ENCODE measurements at places on chromosomes 11 and 22.

DNA sequence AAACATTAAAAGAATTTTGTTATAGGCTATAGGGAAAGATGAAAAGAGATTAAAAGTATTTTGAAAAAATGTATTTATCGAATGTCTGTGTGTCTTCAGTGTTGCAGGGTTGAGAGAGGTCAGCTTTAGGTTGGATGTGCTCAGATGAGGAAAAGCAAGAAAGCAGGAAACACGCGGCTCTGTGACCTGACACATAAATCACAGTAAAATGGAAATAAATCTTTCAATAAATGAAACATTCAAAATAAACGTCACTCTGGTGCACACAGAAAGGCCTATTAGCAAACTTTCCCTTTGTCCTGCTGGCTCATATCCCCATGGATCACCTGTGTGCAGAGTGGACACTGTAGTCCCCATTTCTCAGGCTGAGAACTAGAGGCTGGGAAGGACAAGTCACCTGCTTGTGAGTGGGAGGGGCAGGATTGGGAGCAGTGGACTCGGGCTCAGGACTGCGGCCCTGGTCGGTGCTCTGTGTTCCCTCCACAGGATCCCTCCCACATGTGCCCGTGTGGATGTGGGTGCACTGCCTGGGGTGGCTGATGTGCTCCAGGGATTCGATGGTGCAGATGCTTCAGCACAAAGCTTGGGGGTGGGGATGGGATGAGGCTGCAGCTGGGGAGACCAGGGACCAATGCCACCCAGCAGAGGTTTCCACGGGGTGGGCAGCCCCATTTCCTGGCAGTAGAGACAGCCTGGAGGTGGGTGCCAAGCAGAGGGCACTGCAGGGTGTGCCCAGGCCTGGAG, 96.0 kb upstream of the IGLL5 start:
- no peak for DNase-seq

DNA sequence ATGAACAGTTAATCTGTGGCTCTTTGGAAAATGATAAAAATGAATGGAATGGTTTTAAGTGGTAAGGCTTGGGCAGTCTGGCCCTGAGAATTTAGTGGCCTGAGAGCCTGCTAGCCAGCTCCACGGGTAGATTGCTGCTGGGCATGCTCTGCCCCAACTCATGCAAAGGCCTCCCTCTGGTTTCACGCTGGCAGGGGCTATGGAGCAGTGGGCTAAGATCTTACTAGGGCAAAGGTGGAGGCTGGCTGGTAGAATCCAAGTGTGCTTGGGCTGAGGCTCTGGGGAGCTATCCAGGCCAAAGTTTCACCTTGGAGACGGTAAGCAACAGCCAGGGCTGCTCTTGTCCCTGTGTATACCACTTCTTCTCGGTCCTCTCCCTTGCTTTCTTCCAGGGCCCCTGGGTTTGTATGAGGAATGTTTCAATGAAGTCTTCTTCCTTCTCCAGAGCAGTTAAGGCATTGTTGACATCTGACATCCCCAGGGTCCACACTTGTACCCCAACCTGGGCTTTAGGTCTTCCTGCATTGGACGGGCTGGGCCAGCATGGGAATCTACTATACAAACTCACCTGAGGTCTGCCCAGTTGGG, 27.4 kb downstream of the UBE2L3 start:
- DNase-seq = peak; percentile 55

GRCh38 chr11:19694796-19695345, 17.8 kb upstream of the NAV2 start:
- no peak for DNase-seq

DNA sequence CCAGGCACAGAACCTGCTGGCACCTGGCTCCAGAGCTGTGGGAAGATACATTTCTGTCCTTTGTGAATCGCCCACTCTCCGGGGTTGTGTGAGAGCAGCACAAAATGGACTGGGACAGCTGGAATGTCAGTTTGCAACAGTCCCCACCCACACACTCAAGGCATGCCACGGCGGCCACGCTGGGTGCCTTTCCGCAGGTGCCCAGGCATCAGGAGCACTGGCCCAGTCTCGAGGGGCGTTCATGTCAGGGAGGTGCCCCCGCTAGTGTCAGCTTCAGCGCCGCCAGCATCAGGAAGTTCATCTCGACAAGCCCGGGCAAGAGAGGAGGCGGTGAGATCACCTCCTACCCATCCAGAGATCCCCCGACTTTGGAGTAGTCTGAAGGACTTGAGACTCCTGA, 2.1 kb downstream of the TP53AIP1 start:
- DNase-seq = no peak

All from astrocyte of the hippocampus (primary cell).